ENCODE measurements at places on chromosomes 5 and 9. TPM values are rescaled to one million over a fixed set of nuclear protein-coding genes. Genes with fewer than 3 reads are reported as not detected.

- H3K4me1 ChIP-seq = no peaks in the 10 kb centered on the region
- H3K36me3 ChIP-seq = no peaks in the 10 kb centered on the region
- no peak overlapping the region for H3K27ac ChIP-seq
- H3K4me3 ChIP-seq = no peak overlapping the region
- no peaks in the 10 kb centered on the region for H3K27me3 ChIP-seq
Observed at GRCh38 chr9:95793924-95794828, 81.3 kb upstream of the ERCC6L2 start.

- no peak overlapping the region for H3K27ac ChIP-seq
- no peaks in the 10 kb centered on the region for H3K36me3 ChIP-seq
- no peak for DNase-seq
- no peak overlapping the region for H3K4me3 ChIP-seq
Observed at GRCh38 chr5:133824661-133825254, 143.7 kb downstream of the C5orf15 start.

LECT2 gene
- not detected for polyA plus RNA-seq

GRCh38 chr5:112192866-112193265 lies 226.2 kb downstream of the EPB41L4A start:
- H3K4me3 ChIP-seq = no peak overlapping the region
- DNase-seq = no peak
- H3K4me1 ChIP-seq = peaks cover 10% of the 10 kb centered on the region
- no peaks in the 10 kb centered on the region for H3K36me3 ChIP-seq
